ENCODE measurements at places on chromosomes 6 and 20.

- DNase-seq, result no peak
Observed at GRCh38 chr6:40165036-40165709, 230.9 kb upstream of the MOCS1 start.

GRCh38 chr6:116059713-116060571 lies 749 bp downstream of the FRK start:
- DNase-seq, result no peak

DNA sequence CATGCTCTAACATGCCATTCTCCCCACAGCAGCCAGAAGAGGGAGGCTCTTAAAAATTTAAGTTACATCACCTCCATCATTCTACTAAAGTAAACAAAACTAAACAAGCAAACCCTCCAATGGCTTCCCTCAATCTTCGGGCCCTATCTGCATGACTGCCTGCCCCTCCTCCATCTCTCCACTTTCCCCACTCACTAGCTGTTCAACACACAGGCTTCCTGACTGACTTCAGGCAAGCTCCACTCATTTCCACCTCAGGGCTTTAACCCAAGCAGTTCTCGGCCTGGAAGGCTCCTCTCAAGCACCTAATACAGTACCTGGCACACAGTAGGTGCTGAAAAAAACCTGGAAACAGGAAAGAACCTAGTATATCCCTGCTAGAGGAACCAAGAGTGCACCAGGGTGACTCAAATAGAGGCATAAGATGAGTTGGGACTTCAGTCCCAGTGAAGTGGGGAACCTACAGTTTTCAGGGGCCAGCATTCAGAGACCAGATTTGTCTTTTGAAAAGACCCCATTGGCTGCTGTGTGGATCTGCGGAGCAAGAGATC lies 2.8 kb downstream of the AHCY start:
- DNase-seq, result no peak

DNA sequence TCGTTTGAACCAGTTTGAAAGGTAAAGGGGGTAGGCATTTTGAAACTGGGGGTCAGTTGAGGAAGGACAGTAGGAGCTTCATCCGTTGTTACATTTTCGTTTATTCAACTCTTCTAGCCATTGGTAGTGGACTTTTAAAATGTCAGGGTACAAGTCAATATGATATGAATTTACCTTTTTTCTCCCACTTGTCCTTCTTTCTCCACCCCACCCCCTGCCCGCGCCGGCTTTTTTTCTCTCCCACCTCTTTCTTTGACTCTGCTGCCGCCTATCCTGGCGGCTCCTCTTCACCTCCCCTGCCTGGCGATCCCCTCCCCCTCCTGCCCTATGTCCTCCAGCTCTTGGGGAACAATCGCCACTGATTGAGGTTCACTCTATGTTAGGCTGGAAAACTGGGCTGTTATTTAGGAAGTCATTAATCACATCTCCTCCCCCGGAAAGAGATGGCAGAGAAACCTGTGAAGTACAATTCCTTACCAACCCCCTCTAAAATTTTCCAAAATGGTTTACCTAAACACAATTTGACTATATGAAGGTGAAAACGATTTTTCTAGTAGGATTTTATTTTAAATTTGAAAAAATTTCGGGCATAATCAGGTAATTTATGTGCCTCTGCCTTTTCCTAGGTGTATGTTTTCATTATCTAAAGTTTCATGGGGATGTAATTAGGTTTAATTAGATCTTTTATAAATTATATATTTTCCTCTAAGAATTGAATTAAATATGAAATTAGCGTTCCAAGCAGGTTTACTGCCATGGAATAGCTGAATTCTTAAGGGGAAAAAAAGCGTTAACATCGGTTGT lies 778 bp upstream of the LIN28B start:
- no peak for DNase-seq

GRCh38 chr20:31722257-31723068 lies at the start of gene BCL2L1:
TSS of gene BCL2L1 (minus strand) at chr20:31722868. CDS start at chr20:31722218, 650 bp downstream.
- DNase-seq, result peak; percentile 77

- no peak for DNase-seq
Observed at GRCh38 chr6:169665289-169665688, 36.5 kb downstream of the WDR27 start.

DNA sequence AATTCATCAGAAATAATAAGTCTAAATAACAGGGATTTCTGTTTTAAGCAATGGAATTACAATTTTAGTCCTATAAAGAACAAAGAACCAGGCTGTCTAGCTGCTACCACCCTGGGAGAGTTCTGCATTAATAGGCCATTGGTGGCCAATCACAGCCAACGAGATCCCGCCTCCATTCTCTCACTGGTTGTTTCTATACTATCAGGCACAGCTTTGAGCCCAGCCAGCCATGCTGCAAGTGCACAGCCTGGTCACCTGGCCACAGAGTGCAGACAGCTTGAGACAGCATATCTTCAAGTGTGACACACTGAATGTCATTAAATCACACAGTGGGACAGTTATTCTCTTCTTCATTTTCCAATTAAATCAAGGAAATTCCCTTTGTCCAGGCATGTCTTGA lies 16.1 kb upstream of the RAB22A start:
- DNase-seq, result no peak
